Mesenteric fat pad (tissue), 1 donor: ENCODE measurements at places on chromosomes 3 and 15. TPM values are rescaled to one million over a fixed set of nuclear protein-coding genes. Genes with fewer than 3 reads are reported as not detected.

The CYP1A2 gene
- total RNA-seq: not detected

The GALNT15 gene
- total RNA-seq: 275 TPM

The LYSMD4 gene
- 6.4 TPM for total RNA-seq

The C3orf22 gene
- not detected for total RNA-seq

The PSTPIP1 gene
- 24.8 TPM for total RNA-seq

The GOLGA6L1 gene
- not detected for total RNA-seq

The LSM3 gene
- 10.0 TPM for total RNA-seq

The RETNLB gene
- total RNA-seq: not detected

The PCOLCE2 gene
- 255 TPM for total RNA-seq

The CPB1 gene
- 5.6 TPM for total RNA-seq

The CHST13 gene
- 2.3 TPM for total RNA-seq

The STRA6 gene
- not detected for total RNA-seq

The EIF2B5 gene
- total RNA-seq: 38.9 TPM

The NPRL2 gene
- total RNA-seq: 17.3 TPM

The THSD4 gene
- 5.1 TPM for total RNA-seq

The CPOX gene
- total RNA-seq: 14.7 TPM

The CADM2 gene
- total RNA-seq: 17.3 TPM

The EFCC1 gene
- total RNA-seq: 1.8 TPM

The ST6GAL1 gene
- total RNA-seq: 35.6 TPM

The WDR93 gene
- 0.32 TPM for total RNA-seq

The LMAN1L gene
- total RNA-seq: not detected

The PLA1A gene
- 3.4 TPM for total RNA-seq

The TFDP2 gene
- total RNA-seq: 42.6 TPM

The PRR23A gene
- total RNA-seq: not detected

The CAMKV gene
- not detected for total RNA-seq

The SCAMP5 gene
- 1.7 TPM for total RNA-seq

The FRMD4B gene
- total RNA-seq: 30.5 TPM

The IMPG2 gene
- 0.13 TPM for total RNA-seq

The ALS2CL gene
- 8.4 TPM for total RNA-seq

The SLC12A1 gene
- not detected for total RNA-seq

The ALPK3 gene
- 2.7 TPM for total RNA-seq

The CD86 gene
- total RNA-seq: 15.4 TPM

The LRRN1 gene
- total RNA-seq: 0.42 TPM

The EEFSEC gene
- 13.6 TPM for total RNA-seq

The NUTM1 gene
- not detected for total RNA-seq

The PLS1 gene
- 1.2 TPM for total RNA-seq

The PLXNA1 gene
- total RNA-seq: 26.3 TPM

The FSIP1 gene
- total RNA-seq: not detected

The TRH gene
- not detected for total RNA-seq

The CCDC191 gene
- total RNA-seq: 1.3 TPM

The CHRNA7 gene
- 2.0 TPM for total RNA-seq

The COMMD2 gene
- 30.1 TPM for total RNA-seq

The SLC41A3 gene
- 35.7 TPM for total RNA-seq

The HTR3E gene
- not detected for total RNA-seq

The IL5RA gene
- not detected for total RNA-seq

The SNRPN gene
- total RNA-seq: 32.8 TPM
